ENCODE measurements at places on chromosomes 7 and 10.
A peak's percentile ranks its signal among the peaks of the same experiment; 100 is the strongest.

DNA sequence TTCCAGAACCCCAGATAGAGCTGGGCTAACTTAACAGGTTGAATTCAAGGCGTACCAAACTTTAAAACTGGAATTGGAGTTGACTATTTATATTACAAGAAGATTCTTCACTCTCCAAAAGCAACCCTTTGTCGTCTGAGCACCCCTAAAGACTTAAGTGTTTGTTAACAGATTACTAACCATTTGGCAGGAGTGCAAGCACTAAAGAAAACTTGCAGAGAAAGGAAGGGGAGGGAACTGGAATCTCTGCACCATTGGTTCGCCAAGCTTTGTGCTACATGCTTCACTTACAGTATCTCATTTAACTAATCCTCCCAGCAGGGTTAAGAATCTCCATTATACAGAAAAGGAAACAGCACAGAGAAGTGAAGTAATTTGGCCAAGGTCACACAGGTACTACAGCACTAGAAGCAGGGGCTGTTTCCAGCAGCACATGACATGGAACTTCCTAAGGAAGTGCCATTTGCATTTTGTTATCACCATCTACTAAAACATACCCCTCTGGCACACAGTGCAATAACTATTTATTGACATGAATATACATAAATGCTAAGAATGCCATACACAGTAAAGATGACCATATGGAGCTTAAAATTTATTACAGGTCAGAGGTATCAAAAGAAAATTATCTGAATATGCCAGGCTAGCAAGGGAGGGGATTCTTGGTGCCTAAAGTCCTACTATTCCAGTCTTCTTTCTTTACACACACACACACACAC lies 201.2 kb downstream of the KCNMA1 start:
- DNase-seq = no peak

DNA sequence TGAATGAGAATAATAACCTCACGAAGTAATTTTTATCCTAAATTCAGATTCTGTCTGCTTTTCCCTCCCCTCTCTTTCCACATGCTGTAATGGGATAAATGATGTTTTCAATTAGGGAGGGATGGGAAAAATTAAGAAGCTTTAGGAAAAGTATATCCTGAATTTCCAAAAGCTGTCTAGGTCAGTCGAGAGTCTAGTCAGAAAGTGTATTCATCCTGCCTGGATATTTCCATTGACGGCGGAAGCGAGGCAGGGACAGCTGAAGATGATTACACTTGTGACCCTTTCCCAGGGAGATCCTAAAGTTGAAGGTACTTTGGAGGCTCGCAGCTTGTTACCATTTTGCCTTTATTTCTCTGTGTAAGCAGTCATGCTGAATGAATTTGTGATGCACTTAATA lies 204.1 kb downstream of the ZNF365 start:
- no peak for DNase-seq

DNA sequence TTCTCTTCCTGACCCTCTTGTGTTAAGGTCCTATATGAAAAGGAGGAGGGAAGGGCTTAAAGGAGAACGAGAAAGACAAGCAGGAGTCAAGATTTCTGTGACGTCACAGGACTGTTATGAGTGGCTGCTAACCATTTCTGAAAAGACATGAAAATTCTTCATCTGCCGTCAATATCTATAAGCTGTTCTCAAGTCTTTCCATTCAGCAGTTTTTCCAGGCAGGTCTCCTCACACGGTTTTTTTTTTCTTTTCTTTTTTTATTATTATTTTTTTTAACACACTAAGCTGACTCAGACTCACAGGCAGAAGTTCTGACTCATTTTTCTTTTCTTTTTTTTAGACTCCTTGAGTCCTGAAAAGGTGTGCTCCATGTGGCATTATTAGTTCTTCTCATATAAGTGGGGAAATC lies 72.0 kb downstream of the DGKI start:
- DNase-seq = peak; percentile 4

DNA sequence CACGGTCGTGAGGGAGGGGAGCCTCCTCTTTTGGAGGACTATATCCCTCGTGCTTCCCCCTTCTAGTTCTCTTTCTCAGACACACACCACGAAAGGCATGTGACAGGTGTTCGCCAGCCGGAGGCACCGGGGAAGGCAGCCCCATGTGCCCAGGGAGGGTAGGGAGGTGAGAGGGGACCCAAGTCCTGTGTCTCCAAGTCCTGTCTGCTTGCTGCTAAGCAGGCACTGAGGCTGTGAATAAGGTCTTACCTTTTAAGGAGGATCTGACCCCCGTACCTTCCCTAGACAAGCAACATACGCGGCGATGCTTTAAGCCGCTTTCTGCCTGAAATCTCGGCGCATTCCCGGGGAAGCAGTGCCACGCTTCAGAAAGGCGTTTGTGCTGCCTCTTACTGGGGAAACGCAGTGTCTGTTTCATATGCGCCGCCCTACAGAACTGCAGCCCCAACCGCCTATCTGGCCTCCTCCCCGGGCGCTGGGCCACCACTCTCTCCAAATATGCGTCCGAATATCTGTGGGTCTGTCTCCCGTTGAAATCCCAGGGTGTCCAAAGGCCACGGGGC lies 770 bp downstream of the PLXNA4 start:
- peak; percentile 37 for DNase-seq

DNA sequence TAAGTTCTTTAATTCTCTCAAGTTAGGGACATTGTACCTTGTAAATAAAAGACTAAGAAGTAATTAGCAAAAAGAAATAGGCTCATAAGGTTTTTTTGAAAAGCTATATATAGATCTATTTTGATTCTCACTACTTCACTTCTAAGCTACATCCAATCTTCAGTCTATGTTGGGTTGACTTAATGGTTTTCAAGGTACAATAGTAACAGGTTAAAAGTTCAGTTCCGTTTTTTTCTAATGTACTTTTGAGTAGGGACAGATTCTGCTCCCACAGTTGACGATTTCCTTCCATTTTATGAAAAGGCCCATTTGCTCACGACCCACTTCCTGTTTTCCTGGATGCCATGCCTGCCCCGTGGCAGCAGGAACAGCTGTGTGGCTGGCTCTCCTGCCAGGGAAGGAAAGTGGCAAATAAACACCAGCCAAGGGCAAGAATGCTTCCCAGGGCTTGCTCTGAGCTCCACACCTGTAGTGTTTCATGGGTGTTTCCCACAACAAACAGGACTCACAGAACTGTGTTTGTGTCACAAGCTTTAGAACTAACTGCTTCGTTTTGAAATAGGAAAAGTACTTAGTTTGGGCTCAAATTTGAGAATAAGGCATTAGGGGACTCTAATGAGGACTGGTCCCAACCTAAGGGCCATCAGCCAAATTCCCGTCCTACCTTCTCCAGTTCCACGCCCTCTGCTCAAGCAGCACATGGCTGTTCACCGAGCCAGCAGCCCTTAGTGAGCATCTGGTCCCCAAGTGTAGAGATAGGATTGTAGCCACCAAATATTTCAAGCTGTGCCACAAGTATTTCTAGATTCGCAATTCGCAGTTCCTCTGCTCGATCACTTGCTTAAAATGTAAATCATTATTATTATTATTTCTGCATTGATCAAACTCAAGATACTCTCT lies 240.7 kb downstream of the COBL start:
- no peak for DNase-seq

GRCh38 chr7:37336259-37336658 lies 112.4 kb downstream of the ELMO1 start:
- DNase-seq = peak; percentile 54

DNA sequence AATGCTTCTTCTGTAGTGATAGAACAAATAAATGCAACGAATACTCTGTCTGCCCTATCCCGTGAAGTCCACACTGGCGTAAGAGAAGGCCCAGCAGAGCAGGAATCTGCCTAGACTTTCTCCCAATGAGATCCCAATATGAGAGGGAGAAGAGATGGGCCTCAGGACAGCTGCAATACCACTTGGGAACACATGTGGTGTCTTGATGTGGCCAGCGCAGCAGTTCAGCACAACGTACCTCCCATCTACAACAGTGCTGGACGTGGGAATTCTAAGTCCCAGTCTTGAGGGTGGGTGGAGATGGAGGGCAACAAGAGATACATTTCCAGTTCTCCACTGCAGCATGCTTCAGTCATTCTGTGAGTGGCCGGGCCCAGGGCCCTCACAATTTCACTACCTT lies 45.8 kb downstream of the FIGNL1 start:
- DNase-seq = no peak

DNA sequence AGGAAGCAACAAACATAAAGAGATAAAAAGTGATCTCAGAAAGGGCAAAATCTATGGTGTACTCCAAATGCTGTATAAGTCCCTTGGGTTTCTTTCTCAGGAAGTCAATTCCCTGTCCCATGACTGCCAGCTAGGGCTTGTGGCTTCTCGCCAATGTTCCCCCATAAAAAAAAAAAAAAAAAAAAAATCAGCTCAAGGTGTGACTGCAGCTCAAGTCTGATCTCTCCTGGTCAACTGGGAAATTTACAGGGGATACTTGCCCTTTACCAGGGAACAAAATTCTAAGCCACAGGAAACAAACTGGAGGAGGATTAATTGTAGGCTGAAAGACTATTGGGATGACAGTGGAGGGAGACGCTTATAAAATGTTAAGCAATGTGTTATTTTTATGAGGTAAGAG lies 76.0 kb downstream of the PCGF5 start:
- no peak for DNase-seq

- DNase-seq = peak; percentile 13
Measured at GRCh38 chr7:50614721-50615518, 49.7 kb upstream of the DDC start.

GRCh38 chr7:112206991-112207592 lies 597 bp downstream of the ZNF277 start:
- DNase-seq = peak; percentile 12
